HepG2 (cell line): ENCODE measurements at places on chromosomes 13 and 19. TPM values are rescaled to one million over a fixed set of nuclear protein-coding genes. Genes with fewer than 3 reads are reported as not detected.

- DNase-seq: no peak
Observed at GRCh38 chr13:52004511-52005170, 6.6 kb downstream of the ATP7B start.

DNA sequence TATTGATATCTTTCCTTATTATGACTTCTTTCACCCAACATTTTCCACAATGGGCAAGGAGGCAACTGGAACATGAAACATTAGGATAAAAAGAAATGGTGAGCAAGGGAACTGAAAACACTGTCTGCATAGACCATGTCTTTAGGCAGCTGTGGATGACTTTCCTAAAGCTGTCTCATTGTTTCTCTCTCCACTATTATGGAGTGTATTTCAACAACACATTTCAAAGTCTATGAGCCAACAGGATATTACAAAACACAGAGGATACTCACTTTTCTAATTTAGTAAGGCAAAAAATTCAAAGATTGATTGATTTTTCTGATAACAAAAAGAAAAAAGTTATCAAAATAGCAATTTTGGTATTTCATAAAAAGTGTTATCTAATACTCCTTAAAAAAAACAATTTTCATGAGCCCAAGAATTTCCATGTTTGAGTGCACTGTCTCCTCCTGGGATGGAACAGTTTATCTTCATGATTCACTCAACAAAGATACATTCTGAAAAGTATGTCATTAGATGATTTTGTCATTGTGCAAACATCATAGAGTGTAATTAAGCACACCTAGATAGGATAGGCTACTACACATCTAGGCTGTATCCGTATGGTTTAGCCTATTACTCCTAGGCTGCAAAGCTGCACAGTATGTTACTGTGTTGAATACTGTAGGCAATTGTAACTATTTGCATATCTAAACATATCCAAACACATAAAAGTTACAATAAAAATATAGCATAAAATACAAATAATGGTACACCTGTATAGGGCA lies 1568.4 kb downstream of the SLITRK5 start:
- DNase-seq: no peak

- no peak for DNase-seq
Observed at GRCh38 chr19:15129856-15130585, 22.8 kb downstream of the SYDE1 start.

The ZNF491 gene
- total RNA-seq: 1.7 and 2.2 TPM in 2 replicates

The OR7G2 gene
- not detected in 2 replicates for total RNA-seq

The FCAR gene
- total RNA-seq: not detected in 2 replicates

DNA sequence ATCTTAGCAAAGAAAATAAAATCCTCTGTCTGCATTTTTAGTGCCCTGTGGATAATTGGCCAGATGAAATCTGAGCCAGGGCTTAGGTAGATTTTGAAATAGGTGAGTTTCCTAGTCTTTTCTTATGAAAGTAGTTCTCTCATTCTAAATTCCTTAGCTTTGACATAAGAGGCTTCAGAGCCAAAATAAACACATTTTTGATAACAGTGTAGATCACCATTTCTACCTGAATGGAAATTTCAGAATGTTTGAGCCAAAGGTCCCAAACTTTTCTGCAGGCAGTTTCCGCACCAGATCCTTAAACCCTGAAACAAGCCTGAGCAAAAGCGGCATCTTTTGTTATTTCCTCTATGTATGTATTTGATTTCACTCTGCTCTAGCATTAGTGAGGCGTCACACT lies 551.2 kb downstream of the EFNB2 start:
- DNase-seq: no peak

The KCNJ14 gene
- 0.17 and 0.20 TPM in 2 replicates for total RNA-seq

- no peak for DNase-seq
Observed at GRCh38 chr13:90898811-90899210, 448.7 kb upstream of the MIR17HG start.

- DNase-seq: no peak
Observed at GRCh38 chr13:59970847-59971246, 192.9 kb downstream of the DIAPH3 start.

GRCh38 chr13:34608331-34608730 lies 333.7 kb upstream of the NBEA start:
- no peak for DNase-seq

The OR7D2 gene
- total RNA-seq: not detected in 2 replicates

GRCh38 chr13:54536112-54536511 lies 1507.5 kb downstream of the OLFM4 start:
- DNase-seq: no peak

- peak; percentile 30 for DNase-seq
Observed at GRCh38 chr19:57803594-57804325, 11.0 kb downstream of the ZNF552 start.
